ENCODE measurements at places on chromosomes 2 and 18.
A peak's percentile ranks its signal among the peaks of the same experiment; 100 is the strongest.

GRCh38 chr2:216700088-216700567, 4.8 kb upstream of the IGFBP5 start:
- DNase-seq = no peak

DNA sequence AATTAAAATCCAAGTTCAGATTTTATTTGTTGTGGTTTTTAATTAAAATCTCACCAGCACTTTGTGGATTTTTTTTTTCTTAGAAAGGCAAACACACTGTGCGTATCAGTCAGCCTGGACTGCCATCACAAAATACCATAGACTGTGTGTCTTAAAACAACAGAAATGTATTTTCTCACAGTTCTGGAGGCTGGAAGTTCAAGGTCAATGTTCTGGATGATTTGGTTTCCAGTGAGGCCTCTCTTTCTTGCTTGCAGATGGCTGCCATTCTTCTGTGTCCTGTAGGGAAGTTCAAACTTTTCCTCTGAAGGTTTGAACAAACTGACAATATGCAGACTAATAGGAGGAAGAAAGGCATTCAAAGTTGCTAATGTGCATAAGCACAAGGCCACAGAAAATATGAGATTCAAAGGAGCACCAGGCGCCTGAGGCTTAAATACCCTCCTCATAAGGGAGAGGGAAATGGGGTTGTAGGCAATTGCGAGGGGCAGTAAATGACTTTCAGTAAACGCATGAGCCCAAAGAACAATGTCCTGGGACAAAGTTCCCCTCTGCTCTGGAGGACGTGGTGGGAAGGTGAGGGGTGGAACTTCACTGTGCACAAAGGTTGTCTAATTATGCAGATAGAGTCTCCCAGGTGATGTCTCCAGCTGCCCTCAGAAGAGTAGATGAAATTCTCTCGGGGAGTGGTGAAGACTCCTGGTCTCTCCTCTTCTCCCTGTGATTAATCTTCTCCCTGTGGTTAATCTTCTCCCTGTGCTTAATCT, 26.5 kb upstream of the KCNF1 start:
- DNase-seq = peak; percentile 8

GRCh38 chr2:55010915-55011314, 39.3 kb downstream of the RTN4 start:
- no peak for DNase-seq

DNA sequence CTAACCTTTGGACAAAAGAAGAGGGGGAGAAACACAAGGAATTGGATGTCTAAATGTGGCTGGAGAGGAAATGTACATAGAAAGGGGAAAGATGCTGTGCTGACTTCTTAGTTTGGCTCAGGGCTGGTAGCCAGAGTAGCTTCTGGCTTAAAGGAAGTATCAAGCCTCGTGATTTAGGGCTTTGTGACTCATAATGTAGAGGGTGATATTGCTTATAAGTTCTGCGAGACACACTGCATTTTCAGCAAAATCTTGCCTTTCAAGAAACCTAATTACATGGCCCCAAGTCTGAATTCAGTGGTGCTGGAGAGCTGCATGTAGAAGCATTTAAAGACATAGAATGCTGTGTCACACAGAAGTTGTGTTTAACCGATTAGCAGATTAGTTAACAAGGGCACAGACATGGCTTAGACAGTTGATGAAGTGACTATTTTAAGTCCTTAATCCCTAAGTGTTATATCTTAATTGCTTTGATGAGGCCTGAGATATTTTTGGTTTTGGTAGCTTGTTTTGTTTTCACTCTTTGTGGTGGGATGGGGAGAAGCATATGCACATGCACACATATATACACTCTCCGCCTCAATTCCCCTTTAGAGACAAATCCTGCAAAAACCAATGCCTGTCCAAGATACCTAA, 66.4 kb downstream of the EPAS1 start:
- peak; percentile 69 for DNase-seq

- no peak for DNase-seq
These were observed 50.7 kb downstream of the ATIC start for GRCh38 chr2:215362562-215362904.

- no peak for DNase-seq
These were observed 31.4 kb downstream of the ABCB11 start for GRCh38 chr2:168999668-169000213.

- DNase-seq = no peak
These were observed 30.1 kb downstream of the CCDC74A start for GRCh38 chr2:131557558-131558321.

All from dermis microvascular lymphatic vessel endothelial cell (primary cell).